ENCODE measurements at places on chromosomes 1 and 21.

DNA sequence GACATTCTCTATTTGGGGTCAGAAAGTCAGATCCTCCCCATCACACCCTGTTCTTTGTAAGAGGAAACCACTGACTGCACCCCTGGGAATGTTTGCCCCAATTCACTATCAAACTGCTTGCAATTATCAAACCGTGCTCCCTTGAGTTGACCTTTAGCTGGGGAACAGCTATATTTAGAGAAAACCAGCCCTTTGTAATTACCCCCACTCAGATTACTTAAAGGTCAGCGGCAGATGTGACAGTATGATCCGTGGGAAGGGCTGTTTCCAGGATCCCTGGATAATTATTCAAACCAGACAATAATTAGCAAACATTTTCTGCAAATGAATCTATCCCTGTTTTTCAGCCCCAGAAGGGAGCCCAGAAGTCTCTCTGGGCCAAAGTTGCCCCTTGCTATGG, 242.7 kb downstream of the RRAGC start:
- no peak for DNase-seq

DNA sequence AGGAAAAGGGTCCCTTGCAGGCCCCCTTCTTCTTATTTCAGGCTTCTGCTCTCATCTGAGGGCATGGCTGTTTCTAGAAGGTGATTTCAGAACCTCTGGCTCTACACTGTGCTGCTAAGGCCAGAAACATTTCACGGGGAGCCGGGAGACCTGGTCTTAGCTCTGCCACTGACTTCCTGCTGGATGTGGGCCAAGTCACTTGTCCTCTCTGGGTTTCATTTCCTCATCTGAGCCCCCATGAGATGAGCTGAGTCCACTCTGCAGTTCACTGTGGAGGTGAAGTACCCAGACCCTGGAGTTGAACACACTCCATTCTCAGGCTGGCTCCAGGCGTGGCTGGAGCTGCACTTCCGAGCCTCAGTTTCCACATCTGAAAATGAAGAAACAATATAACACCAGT, 2.1 kb downstream of the PADI1 start:
- DNase-seq = no peak

GRCh38 chr1:53073287-53073686, 11.3 kb downstream of the PODN start:
- no peak for DNase-seq

- DNase-seq = peak; percentile 86
Measured at GRCh38 chr21:44297525-44298290, 2.1 kb upstream of the PFKL start.

GRCh38 chr1:51192213-51192843, 43.7 kb upstream of the RNF11 start:
- no peak for DNase-seq

DNA sequence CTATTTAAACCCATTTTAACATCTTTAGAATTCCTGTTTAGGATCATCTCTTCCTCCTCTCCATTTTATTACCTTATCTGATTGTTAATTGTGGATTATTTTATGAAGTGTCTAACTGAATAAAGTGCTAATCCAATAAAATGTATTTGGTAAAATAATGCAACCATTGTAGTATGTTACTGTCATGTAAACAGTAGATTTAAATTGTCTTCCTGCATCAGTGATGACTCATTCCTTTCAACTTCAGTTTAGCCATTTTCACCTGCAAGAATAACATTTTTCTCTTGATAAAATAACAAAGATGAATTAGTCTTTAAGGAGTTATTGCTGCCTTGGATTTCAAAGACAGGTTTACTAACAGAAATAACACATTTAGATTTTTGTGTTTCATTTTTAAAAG, 5.4 kb downstream of the PPP2R5A start:
- no peak for DNase-seq

DNA sequence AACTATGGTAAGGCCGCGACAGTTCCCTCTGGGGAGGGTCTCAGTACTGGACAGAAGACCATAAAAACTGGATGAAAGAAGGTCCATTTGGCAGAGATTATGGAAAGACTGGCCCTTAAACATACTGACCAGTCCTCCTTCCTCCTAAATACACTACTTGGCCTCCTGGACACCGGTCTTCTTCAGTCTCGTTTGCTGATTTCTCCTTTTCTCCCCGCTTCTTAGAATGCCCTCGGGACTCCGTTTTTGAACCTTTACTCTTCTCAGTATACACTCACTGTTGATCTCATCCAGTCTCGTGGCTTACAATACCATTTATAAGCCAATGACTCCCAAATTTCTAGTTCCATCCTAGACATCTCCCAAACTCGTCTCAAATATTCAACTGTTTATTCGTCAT, 694 bp upstream of the MRPL9 start:
- no peak for DNase-seq

GRCh38 chr1:245155272-245156040, 671 bp downstream of the KIF26B start:
- DNase-seq = no peak

GRCh38 chr1:28592321-28593071, 431 bp downstream of the RAB42 start:
- no peak for DNase-seq

GRCh38 chr1:186093437-186093836, 281.6 kb downstream of the TPR start:
- DNase-seq = no peak

DNA sequence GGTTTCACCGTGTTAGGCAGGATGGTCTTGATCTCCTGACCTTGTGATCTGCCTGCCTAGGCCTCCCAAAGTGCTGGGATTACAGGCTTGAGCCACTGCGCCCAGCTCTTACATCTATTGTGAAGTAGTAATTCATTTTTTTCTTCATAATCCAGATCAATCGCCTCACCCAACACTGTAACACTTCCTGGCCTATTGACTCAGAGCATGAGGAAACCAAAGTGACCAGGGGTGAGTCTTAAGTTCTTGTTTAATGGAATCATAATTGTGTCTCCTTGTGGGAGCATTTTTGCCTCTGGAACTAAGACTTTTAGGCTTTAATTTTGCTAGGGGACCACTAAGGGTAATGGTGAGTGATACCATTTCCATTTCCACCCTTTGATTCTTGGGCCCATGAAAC, 27.4 kb downstream of the TNFSF18 start:
- no peak for DNase-seq

GRCh38 chr1:60831780-60832179, 250.6 kb upstream of the NFIA start:
- no peak for DNase-seq

GRCh38 chr1:169858467-169858866, 35.2 kb downstream of the SCYL3 start:
- no peak for DNase-seq

DNA sequence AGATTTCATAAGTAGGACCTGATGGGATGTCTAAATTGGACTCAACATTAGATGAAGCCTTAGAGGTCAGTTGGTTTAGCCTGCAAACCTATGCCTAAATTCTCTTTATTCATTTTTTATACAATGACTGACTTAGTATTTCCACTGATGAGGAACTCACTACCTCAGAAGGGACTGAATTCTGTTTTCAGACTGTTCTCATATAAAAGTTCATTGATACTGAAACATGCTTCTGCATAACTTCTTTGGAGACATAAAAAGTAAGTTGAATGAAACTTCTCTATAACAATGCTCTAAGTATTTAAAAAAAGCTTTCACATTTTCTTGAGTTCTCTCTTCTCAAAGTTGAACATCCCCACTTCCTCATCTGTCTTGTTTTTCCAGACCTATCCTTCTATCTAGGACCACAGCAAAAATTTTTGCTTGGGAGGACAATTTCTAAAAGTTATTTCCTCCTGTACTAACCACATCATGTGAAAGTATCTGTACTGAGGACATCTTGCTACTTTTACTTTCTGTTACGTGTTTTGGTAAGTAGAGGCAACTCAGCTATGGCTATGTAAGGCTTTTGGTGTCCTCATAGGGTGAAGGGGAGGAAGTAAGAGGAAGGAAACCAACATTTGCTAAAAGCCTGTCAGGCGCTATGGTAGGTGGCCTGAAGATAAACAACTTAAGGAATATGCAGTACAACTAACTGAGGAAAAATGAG, 64.1 kb downstream of the USP24 start:
- no peak for DNase-seq

- DNase-seq = no peak
Measured at GRCh38 chr1:201893431-201893830, 4.7 kb downstream of the SHISA4 start.

- DNase-seq = no peak
Measured at GRCh38 chr1:77832901-77833300, 53.5 kb downstream of the MIGA1 start.

- DNase-seq = no peak
Measured at GRCh38 chr1:81558291-81559076, 242.2 kb upstream of the ADGRL2 start.

DNA sequence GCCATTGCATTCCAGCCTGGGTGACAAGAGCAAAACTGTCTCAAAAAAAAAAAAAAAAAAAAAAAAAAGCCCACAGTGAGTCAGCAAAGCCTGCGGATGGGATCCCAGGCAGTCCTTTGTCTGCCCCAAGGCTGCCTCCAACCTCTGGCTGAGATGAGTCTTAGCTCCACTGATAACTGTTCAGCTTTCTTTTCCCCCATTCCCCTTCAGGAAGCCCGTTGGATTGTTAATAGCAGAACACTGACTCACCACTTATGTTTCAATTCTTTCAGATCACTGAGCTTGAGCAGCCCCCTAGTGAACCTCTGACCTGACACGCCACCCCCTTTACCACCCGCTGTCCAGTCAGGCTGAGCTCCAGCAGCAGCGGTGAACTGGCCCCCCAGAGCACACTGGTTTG, 57.5 kb downstream of the ERG start:
- DNase-seq = no peak

GRCh38 chr1:24900486-24900849, 29.6 kb downstream of the RUNX3 start:
- DNase-seq = peak; percentile 45

DNA sequence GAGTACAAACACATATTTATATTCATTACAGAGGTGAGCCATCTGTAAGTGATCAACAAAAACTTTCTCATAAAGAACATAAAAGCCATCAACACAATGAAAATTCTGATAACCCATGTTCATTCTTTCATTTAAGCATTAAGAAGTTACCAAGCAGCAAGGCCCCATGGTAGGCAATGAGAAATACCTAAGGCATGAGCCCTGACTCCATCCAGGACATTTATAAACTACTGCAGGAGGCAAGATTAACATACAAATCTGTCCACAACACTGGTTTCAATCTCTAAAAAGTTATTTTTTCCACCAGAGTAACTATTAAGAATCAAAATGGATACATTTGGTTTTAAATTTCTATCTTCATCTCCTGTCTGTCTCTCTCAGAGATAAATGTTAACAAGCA, 76.1 kb downstream of the SIPA1L2 start:
- DNase-seq = no peak

- no peak for DNase-seq
Measured at GRCh38 chr1:183075861-183076260, 52.6 kb downstream of the LAMC1 start.

DNA sequence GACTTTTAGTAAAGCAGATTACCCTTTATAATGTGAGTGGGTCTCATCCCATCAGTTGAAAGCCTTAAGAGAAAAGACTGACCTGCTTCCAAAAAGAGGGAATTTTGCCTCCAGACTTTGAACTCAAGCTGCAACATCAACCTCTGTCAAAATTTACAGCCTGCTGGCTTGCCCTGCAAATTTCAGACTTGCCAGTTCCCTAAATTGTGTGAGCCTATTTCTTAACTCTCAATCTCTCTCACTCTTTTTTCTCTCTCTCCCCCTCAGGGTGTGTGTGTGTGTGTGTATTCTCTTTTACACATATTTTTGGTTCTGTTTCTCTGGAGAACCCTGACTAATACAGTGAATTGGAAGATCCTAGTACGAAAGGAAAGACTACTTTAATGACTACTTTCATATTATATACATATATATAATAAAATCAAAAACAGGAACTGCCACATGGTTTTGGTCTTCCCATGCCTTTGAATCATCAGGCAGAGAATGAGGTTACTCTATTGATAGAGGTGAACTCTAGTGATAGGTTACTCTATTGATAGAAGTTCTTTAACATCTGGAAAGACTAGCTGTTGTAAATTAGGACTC, 6.4 kb downstream of the OR2C3 start:
- no peak for DNase-seq

DNA sequence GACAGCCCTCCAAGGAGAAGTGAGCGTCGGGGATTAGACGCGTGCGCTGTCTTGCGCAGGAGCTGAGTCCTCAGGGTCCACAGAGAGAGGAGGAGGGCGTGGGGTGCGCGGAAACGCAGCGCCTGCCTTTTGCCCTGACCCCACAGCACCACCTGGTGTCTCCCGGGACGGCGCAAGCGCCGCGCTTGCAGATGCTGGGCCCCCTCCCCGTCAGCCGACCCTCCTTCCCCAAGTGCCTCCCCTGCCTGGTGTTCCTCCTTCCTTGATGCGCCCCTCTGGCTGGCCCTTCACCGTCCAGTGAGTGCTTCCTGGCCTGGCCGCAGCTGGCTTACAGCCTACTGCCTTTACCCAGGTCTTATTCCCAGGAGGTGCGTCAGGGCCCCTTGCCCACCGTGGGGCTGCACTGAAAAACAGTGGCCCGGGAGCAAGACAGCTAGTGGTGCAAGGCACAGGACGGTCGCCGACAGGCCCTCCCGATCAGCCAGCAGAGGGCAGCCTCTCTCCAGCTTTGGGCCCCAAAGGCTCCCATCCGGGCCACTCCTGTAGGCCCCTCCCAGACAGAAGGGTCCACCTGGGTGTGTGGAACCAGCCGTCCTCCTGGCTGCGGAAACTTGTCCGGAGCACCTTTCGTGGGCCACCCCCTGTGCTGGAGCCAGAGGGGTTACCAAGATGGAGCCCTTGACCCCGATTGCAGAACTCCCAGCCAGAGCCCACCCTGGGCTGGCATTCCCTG, 12.9 kb upstream of the PHLDA3 start:
- DNase-seq = peak; percentile 91

DNA sequence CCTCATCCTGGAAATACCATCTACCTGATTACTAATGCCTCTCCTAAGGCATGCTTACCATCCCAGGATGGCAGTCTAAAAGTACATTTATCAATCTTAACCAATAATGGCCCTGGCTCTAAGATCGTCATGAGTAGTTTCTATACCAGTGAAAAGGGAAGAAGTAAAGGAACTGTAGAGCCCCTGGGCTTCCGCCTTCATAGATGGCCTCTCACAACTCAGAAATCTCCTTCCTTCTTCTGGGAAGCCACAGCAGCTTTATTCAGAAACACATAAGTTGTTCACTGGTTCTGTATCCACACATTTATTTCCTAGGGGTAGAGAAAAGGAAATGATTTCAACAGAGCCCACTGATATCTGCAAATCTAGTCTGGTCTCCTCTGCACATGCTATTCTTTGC, 41.0 kb upstream of the CD5L start:
- no peak for DNase-seq

DNA sequence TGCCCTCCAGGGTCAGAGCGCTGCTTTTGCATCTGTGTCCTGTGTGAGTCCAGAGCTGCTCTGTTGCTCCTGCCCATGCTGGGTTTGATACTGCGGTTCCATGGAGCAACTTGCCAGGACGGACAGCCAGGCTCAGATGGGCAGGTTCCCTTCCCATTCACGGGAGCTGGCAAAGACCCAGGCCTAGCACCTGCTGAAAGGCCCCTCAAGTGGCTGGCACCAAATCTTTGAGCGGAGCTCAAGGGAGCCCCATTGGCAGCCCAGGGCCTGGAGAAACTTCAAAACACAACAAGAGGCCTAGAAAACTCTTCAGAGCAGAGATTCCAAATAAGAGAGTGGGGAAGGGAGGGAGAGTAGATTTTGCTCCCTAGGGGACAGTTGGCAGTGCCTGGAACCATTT, 97.2 kb downstream of the ACTL8 start:
- DNase-seq = no peak

All from coronary artery (tissue), 2 donors.